ENCODE measurements at places on chromosomes 16 and 17.
A peak's percentile ranks its signal among the peaks of the same experiment; 100 is the strongest.

DNA sequence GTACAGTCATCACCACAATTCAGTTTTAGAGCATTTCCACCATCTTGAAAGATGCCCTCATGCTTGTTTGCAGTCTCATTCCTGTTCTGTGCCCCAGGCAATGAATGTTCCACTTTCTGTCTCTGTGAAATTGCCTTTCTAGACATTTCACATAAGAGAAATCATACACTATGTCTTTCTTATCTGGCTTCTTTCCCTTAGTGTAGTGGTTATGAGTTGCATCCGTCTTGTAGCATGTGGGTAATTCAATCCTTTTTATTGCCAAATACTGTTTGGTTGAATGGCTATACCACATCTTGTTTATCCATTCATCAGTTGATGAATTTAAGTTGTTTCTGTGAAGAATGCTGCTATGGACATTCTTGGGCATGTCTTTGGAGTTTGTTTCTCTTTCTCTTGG lies 132.5 kb upstream of the PLCG2 start:
- no peak for DNase-seq

DNA sequence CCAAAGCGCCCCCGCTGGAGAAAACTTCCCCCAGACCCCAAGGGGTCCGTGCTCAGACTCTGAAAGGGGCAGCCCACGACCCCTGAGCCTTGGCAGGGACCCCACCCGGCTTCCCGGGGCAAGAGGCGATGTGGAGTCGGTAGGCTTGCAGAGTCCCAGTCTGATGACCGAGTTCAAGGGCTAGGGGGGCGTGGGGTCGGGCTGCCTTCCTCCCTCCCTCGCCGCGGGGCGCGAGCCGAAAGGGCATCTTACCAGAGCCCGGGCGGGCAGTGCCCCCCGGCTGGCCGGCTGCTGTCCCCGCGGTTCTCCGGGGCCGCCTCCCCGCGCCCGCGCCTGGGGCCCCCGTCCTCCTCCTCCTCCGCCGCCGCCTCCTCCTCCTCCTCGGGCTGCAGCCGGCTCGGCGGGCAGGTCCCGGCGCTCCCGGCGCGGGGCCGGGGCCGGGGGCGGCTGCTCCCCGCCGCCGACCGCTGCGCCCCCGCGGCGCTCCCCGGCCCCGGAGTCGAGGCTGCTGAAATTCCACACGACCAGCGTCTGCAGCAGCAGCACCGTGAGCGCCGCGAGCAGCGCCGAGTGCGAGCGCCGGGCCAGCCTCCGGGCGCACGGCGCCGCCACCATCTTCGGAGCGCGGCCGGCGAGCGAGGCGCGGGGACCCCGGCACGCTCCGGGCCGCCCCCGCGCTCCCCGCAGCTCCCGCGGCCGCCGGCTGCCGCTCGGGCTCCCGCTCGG lies 415 bp downstream of the XYLT1 start:
- DNase-seq, result no peak

DNA sequence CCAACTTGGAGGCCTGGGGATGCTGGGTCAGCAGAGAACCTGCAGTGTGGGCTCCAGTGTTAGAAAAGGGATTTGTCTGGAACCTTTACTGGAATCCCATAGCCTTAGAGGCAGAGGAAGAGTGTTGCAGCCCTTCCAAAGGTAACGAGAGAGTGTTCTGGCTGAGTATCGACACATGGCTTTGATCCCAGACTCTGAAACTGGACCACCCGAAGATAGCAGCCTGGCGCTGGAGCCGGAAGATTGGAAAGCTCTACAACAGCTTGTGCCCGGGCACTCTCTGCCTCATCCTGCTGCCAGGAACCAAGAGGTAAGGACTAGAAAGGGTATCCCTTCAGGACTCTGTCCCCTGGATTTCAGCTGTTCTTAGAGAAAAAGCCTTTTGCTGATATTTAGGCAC lies 39.7 kb downstream of the REXO5 start:
- DNase-seq, result no peak

DNA sequence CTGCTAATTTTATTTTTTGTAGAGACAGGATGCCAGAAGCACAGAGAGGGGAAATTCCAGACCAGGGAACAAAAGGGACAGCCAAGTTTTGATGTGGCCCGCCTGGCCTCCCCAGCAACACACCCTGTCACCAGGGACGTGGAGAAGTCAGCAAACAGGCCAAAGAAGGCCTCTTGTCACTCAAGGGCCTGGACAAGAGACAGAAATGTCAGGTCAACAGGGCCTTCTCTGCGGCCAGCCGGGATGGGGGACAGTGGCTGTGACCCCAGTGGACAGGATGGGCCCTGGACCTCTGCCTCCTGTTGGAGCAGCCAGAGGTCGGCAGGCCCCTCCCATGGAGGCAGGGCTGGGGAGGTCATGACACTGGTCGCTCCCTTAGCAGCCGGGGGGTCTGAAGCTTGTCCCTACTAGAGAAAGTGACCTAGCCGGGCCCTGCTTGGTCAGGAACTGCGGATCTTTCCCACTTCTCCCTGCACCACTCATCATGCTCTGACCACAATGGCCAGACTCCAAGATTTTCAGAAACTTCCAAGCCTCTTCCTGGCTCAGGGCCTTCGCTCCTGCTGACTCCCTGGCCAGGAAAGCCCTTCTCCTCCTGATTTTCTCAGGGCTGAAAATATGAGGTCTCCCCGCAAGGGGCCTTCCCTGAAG lies 9.2 kb upstream of the TVP23A start:
- DNase-seq, result no peak

- DNase-seq, result no peak
These were observed 26.0 kb downstream of the CD300LF start for GRCh38 chr17:74686761-74687160.

- DNase-seq, result no peak
These were observed 15.3 kb upstream of the TNS4 start for GRCh38 chr17:40516581-40517285.

DNA sequence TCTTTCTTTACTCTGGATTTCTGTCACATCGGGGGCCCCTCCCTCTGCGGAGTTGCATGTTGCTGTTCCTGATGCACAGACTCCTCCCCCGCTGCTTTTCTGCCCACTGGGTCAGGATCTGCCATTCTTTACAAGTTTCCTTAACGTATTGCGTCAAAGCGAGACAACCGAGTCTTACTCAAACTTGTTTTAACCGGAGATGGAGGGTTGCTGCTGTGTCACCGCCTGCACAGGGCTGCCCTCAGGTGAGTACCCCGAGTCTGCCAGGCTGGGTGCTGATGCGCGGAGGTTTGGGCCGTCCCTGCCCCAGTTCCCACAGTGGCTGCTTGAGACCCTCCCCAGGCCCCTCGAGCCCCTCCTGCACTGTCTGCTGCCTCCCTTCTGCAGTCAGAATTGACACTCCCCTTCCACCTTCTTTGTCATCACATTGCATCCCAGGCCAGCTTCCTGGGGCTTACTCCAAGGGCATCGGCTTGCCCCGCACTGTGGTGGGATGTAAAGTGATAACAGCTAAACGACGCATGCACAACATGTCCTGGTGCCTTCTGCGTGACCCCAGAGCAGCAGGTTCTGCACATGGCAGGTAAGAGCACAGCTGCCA lies 19.3 kb downstream of the CARHSP1 start:
- no peak for DNase-seq

- no peak for DNase-seq
These were observed 792 bp downstream of the TMEM231 start for GRCh38 chr16:75555213-75555706.

GRCh38 chr17:33976831-33977230 lies 278.3 kb upstream of the CCL2 start:
- DNase-seq, result no peak

DNA sequence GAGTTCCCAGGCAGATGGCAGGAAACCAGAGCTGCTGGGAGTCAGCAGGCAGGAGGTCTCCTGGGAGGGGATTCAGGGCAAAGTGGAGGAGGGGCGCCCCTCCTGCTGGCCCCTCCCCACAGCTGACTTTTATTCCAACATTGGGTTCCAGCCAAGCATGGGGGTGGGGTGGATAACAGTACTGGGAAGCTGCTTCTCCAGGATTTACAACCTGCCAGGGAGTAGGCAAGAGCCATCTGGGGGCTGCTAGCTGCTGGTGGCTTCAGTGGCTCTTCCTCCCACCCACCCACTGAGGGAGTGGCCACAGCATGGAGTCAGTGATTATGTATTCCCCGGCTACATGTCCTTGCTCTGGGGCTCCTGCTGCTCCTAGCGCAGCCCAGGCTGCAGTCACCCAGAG lies 36.8 kb downstream of the TMEM132E start:
- peak; percentile 76 for DNase-seq

- no peak for DNase-seq
These were observed 339.4 kb downstream of the XYLT1 start for GRCh38 chr16:17131351-17131750.

- no peak for DNase-seq
These were observed 591 bp downstream of the DHX38 start for GRCh38 chr16:72094266-72094610.

DNA sequence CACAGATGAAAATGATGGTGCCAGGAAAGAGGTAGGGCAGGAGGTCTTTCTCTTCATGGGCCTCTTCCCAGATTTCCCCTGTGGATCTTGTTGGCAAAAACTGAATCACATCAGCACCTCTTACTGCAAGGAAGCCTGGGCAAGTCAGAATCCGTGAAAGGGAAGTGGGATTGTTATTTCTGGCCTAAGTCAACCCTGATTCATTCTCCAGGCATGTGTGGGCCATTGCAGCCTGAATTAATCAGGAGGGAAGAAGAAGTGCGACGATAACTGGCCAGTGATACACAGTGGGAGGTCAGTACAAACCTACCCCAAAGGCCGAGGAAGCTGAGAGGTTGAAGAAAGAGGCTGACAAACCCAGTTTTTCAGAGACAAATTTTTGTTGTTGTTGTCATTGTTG lies 17.9 kb upstream of the NSMCE1 start:
- DNase-seq, result no peak

DNA sequence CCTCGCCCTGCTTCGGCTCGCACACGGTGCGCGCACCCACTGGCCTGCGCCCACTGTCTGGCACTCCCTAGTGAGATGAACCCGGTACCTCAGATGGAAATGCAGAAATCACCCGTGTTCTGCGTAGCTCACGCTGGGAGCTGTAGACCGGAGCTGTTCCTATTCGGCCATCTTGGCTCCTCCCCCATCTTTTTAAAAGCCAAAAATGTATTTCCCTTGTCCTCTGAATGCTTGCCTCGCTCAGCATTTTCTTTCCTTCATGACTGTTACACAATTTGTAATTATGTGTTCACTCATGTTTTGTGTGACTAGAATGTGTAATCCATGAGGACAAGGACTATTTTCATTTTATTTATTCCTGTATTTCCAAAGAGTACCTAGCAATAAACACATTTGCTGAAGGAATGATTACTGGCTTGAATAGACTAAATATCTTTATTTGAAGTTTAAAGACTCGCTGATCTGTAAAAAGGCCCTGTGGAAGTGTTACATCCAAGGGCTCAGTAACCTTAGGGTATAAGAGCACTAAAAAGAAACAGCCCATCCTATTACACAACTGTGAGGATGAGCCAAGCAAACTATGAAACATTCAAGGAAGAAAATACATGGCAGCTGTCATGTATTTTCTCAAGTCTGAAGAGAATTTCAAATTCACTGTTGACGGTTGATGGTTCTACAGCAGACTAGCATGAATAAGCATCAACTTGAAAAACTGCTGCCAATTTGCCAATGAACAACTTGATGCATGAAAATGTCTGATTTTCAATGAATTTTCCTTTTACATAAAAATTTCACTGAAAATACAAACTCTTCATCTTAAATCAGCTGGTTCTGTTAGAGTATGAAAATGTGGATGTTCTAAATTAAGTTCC lies 192.6 kb downstream of the MYO1D start:
- DNase-seq, result no peak

GRCh38 chr16:524274-525040 lies 3.1 kb upstream of the CAPN15 start:
- no peak for DNase-seq

DNA sequence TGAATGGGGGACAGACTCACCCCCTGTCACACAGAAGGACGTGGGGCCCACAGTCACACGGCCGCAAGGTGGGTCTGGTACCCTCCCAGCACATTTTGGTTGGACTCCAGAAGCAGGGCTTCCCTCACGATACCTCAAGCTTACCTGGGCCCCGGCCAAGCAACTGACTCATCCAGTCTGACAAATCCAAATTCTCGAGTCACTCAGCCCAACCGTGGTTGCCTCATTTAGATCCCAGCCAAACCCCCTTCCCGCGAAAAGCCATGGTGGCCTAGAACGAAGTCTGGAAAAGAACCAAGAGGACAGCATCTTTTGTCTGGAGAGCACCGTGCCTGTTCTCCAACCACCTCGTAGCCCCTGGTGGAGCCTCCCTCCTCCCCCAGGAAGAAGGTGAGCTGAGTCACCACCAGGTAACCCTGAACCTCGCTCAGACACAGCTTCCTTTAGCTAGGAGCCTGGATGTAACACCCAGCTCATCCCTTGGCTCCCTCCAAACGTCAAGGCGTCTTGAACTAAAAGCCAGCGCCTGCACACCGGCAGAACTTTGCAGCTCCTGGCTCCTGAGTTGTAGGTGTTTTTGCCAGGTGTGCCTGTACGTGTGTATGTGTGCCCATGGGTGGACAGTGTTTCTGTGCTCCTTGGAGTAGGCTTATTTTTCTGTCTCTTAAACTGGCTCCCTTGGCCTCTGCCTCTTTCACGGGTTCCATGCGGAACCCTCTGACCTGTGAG lies 78.9 kb downstream of the CMIP start:
- DNase-seq, result no peak

DNA sequence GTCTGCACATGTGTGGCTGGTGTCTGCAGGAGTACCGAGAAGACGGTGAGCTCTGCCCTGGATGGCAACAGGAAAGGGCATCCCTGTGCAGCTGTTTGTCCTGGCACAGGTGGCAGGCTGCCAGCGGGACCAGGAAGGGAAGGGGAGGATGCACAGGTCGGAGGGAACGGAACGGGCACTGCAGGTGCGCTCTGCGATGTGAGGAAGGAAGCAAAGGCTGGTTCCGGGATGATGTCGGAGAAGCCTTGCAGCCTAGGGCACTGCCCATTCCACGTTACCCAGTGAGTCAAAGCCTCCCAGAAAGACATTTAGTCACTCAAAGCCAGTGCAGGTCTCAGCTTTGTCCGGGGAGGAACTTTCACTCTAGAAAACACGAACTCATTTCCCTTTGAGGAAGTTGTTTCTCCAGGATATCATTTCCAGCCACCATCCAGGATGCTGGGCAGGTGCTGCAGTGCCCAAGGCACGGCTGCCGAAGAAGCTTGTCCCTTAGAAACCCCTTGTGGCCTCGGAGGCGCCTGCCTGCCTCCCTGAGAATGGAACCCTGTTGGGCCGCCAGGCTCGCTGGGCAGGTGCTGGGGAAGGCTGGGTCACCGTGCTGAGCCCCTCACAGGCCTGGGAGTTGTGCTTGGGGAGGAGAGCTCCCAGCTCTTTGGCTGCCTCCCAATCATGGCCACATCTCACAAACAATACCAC lies 4.5 kb upstream of the TMEM235 start:
- no peak for DNase-seq

DNA sequence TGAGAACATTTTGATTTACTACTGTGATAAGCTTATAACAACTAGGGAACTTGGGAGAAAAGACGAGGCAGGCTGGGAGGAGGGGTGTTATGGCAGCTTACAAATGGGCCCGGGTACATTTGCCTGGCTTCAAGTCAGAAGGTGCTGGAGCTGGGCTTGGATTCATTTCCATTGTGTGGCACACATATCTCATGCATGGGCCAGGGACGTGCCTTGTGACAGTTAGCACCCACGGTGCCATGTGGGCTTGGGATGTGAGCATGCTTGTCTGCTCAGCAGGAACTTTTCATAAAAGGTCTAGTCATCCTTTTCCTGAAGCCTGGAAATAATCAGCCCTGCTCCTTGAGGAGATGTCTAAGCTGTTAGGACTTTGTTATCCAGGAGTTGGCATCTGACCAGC lies 572.2 kb downstream of the CDH13 start:
- no peak for DNase-seq
